NCI-H1105 (cell line): ENCODE measurements at places on chromosomes 1 and 21.

DNA sequence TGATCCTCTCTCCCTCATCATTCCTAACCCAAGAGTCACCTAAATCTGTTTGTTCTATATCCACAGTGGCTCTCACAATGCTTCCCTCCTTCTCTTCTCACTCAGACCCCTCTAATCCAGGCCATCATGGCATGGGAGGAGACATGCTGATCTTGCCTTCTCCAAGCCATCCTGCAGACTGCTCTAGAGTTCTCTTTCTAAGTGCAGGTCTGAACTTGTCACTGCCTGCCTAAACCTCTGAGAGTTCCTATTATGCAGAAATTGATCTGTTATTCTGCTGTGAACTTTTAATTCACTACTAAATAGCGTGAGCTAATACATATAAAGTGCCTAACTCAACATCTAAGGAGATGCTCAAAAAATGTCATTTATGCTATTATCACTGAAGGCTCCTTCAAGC is 26.8 kb downstream of the LAMC2 start:
- DNase-seq: no peak

DNA sequence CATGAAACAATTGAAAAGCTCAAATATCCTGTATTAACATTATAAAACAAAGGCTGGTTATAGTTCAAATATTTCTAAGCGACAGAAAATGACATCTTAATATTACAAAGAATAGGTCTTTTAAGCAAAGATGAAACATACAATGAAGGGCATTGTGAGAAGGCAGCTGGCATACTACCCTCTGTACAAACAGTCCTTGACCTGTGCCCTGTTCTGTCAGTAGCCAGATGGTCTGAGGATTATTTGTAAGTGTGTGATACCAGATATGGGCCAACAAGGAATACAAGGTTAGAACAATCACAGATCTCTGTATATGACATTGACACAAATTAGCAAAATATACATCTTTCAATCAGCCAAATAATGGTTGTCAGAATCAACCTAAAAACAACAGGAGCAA is 1350.4 kb downstream of the AMY1C start:
- DNase-seq: no peak

- DNase-seq: peak; percentile 40
These were observed 102.4 kb upstream of the SERBP1 start for GRCh38 chr1:67532452-67533216.

DNA sequence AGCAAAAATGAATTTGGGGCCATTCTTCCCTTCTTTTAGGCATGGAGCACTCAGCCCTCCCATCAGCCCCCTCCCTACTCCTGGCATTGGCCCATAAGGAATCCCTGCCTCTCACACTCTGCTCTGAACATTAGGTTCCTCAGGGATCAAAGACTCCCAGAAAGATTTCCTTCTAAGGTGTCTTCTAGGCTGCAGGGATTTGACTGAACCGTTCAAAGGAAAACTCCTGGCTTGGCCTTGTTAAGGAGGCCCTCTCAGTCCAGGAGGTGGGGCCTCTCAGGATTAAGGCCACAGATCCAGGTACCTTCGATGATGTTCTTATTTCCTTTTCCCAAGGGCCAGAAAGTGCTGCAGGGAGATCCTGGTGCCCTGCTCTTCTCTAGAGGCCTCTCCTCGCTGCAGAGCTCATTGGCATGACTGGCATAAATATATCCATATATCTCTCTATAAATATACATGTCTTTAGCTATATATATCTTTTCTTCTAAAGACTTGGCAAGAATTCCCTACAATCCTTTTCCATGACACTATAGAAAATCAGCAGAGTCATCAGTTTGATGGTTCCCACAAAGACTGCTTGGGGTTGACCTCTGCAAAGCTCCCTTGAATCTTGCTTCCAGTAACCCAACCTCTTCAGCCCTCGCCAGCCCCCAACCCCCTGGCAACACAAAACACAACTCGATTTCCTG is 59.1 kb downstream of the PLXNA2 start:
- no peak for DNase-seq

DNA sequence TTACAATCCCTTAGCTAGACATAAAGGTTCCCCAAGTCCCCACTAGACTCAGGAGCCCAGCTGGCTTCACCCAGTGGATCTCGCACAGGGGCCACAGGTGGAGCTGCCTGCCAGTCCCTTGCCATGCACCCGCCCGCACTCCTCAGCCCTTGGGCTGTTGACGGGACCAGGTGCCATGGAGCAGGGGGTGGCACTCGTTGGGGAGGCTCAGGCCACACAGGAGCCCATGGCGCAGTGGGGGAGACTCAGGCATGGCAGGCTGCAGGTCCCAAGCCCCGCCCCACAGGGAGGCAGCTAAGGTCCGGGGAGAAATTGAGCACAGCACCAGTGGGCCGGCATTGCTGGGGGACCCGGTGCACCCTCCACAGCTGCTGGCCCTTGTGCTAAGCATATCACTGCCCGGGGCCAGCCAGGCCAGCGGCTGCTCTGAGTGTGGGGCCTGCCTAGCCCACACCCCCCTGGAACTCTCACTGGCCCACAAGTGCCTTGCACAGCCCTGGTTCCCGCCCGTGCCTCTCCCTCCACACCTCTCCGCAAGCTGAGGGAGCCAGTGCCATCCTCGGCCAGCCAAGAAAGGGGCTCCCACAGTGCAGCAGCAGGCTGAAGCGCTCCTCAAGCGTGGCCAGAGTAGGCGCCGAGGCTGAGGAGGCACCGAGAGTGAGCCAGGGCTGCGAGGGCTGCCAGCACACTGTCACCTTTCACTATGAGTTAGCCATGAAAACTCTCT is 117.8 kb downstream of the LIPI start:
- no peak for DNase-seq

DNA sequence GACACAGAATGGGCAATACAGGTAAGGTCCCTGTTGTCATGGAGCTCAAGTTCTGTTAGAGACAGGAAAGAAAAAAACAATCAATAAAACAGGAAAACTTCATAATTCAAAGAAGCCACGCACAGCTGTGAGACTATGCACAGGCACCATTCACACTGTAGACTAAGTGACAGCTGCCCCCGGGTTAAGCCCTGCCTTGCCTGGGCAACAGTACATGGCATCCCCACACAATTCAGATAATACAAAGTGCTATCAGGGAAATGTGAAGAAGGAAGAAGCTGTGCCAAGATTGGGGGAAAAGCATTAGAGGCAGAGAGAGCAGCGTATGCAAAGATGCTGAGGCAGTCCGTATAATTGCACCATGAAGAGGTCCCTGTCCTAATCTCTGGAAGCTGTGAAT is 9.0 kb upstream of the KCNE2 start:
- no peak for DNase-seq

- DNase-seq: no peak
These were observed 38.9 kb downstream of the RTCA start for GRCh38 chr1:100304921-100305320.

- no peak for DNase-seq
These were observed 40.3 kb downstream of the XPR1 start for GRCh38 chr1:180672105-180672504.

- DNase-seq: no peak
These were observed 324.9 kb downstream of the SIPA1L2 start for GRCh38 chr1:232305050-232305449.

GRCh38 chr1:218557731-218558130 is 212.6 kb downstream of the TGFB2 start:
- DNase-seq: peak; percentile 87

DNA sequence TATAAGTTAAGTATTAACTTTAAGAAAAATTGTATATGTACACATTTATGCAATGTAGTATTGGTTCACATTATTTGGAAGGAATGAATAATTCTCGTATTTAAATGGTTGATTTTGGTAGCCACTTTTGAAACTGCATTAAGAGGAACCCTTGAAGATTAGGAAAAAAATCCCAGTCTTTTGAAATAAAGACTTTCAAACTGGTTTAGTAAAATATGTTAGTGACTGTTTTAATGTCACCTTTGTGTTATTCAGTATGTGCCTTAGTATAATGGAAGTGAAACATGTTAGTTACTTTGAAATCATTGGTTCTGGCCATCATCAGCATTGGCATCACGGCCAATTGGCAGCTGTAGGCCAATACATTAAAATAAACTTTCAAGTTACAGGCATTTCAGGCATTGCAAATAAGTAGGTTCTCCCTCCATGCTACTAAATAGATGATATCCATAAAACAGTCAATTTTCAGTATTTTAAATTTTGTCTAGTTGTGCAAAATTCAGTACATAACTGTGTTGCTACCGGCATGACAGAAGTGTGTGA is 4.4 kb downstream of the MIER1 start:
- no peak for DNase-seq

DNA sequence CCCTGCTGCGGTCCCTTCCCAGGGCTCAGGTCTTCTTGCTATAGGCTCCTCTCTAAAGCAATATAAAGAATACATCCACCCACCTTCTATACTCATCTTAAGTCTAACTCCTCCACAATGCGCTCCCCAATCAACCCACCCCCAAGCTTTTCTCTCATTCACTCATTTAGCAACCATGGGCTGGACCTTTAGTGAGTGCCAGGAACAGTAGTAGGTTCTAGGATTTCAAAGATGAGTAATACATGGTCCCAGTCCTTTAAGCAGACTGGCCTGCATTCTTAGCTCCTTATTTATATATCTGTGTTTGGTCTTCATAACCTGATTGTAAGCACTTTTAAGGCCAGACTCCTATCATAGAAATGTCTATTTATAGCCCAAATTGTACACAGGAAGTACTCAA is 5.9 kb downstream of the CAMK1G start:
- no peak for DNase-seq

- no peak for DNase-seq
These were observed 6.7 kb upstream of the CDK11A start for GRCh38 chr1:1730870-1731269.

DNA sequence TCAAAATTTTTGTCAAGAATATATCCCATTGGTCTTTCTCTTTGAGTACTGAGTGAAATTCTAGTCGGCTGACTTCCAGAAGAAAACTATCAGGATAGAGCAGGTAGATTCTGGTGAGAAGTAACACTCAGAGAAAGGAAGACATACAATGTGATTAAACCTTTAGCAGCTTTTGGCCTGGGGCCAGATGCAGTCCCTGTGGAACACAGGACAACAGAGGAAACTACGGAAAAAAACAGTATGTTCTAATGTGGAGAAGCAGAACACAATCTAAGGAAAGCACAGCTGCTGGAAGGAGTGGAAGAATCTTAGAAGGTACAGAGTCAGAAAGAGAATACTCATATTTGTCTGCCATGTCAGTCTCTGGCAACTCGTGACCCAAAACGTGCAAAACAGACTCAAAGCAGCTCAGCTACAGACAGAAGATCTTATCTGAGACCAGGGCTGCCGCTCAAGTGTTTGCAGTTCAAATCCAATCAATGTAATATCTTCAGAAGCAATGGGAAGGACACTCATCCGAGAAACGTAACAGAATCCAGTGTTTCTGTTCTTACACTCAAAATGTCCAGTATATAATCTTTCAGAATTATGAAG is 283.8 kb downstream of the MRPL39 start:
- DNase-seq: peak; percentile 2

- DNase-seq: no peak
These were observed 56.4 kb upstream of the SAMSN1 start for GRCh38 chr21:14602382-14602958.

DNA sequence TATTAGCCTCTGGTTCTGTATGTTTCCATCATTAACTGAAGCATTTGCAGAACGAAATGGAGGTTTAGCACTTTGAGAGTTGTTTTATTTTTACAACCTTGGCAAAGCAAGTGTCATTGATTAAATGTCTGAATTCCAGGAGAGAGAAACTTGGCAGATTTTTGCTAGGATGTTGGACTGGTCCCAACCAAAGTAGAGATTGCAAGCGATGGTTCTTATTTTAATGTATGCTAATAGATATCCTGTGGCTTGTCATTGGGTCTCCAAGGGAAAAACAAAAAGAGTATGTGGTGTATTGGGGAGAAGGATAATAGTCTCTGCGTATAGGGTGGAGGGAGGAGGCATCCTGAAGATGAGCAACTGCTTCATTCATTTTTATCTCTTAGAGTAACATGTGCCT is 457.2 kb upstream of the RUNX1 start:
- DNase-seq: no peak

- DNase-seq: no peak
These were observed 12.3 kb downstream of the SLC35E2B start for GRCh38 chr1:1680031-1680911.

- no peak for DNase-seq
These were observed 34.8 kb downstream of the HSPG2 start for GRCh38 chr1:21902026-21903012.

- DNase-seq: no peak
These were observed 977 bp downstream of the METTL18 start for GRCh38 chr1:169793730-169794129.

GRCh38 chr1:30377230-30378002 is 346.0 kb downstream of the MATN1 start:
- no peak for DNase-seq

GRCh38 chr1:172973424-172973823 is 77.3 kb downstream of the TNFSF18 start:
- no peak for DNase-seq

DNA sequence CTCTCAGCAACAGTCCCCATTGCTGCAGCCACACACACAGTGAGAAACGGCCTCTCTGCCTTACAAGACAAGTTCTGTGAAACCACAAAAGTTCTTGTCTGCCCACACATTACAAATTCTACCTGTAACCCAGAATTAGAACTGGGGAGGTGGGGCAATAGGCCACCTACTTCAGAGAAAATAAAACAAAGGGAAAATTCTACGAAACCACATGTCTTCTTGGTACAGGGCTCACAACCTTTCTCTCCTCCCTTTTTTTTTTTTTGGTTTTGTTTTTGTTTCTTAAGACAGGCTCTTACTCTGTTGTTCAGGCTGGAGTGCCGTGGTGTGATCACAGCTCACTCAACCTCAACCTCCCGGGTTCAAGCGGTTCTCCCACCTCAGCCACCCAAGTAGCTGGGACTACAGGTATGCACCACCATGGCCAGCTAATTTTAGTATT is 30.2 kb downstream of the LPAR3 start:
- DNase-seq: no peak

GRCh38 chr21:39373634-39374033 is 24.7 kb upstream of the HMGN1 start:
- no peak for DNase-seq

GRCh38 chr1:114286179-114286578 is 132.5 kb upstream of the SYT6 start:
- DNase-seq: no peak

- no peak for DNase-seq
These were observed 7.7 kb downstream of the NOC2L start for GRCh38 chr1:951364-951763.

DNA sequence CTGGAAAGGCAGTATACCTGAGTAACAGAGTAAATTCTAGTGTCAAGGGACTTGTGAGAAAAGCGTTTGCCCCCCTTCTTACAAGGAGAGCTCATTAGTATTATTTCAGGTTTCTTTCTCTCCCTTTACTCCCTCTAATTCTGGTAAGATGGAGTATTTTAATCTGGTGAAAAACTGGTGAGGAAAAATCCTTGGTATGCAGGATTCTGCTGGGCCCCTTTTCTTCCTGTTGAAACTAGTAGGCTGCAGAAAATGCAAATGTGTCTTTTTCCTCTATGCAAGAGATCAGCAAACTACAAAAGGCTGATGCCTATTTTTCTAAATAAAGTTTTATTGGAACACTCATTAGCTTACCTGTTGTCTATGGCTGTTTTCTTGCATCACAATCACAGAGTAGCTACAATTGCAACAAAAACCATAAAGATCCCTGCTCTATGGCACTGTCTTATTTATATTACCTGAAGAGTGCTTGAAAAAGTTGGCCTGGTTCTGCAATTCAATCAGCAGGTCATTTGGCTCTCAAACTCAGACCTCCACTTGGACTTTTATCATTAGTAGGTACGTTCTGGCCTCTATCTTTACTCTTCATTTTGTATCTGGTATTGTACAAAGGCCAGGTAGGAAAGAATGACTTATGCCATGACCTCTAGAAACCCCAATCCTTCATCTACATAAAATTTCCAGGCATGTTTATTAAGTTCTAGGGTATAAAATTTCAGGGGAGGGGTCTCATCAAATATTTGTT is 109.6 kb downstream of the AKT3 start:
- no peak for DNase-seq

GRCh38 chr21:17455028-17455353 is 57.9 kb upstream of the CXADR start:
- no peak for DNase-seq
